ENCODE measurements at places on chromosomes 5 and 9.

GRCh38 chr5:57442080-57442839, 40.4 kb downstream of the ACTBL2 start:
- no peak for DNase-seq

- no peak for DNase-seq
Observed at GRCh38 chr9:73780916-73781315, 629.3 kb downstream of the ANXA1 start.

DNA sequence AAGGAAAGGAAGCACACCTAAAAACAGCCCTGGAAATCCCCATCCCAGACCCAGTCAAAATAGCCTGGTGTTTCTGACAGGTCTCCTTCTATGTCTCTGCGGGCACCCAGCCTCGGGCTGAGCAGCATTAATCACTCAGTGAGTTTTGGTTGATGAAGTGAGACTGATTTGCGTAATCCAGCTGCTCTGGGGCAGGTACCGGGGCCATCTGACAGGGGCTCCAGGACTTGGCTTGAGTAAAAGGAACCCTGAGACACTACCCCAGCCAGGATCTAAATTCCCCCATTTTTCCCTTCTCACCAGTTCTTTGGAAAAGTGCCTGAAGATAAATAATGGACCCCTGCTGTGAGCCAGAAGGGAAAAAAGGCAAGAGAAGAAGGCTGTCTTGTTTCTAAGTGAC, 596 bp downstream of the SLC28A3 start:
- no peak for DNase-seq

GRCh38 chr9:35882263-35882848, 12.2 kb upstream of the OR13J1 start:
- DNase-seq, result peak; percentile 80
